NCI-H226 (cell line): ENCODE measurements at places on chromosomes 2 and 18.

DNA sequence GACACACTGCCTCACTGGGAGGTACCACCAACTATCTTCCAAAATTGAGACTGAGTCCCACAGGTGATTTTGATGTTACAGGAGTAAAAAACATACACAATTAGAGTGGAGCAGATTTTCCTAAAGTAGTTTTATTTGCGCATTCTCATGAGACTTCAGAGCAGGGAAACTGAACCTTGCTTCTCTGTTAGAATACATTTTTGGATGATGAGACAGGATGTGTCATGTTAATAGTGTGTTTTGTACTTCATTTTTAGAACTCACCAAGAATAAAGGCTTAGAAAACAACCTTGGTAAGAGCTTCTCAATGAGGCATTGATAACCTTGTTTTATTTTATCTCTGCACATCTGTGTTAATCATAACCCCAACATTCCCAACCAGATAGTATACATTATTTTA, 310.2 kb upstream of the GALNT5 start:
- DNase-seq: no peak

- DNase-seq: no peak
Measured at GRCh38 chr2:62870966-62871365, 165.5 kb downstream of the EHBP1 start.

- no peak for DNase-seq
Measured at GRCh38 chr2:228611171-228611570, 429.7 kb upstream of the SPHKAP start.

DNA sequence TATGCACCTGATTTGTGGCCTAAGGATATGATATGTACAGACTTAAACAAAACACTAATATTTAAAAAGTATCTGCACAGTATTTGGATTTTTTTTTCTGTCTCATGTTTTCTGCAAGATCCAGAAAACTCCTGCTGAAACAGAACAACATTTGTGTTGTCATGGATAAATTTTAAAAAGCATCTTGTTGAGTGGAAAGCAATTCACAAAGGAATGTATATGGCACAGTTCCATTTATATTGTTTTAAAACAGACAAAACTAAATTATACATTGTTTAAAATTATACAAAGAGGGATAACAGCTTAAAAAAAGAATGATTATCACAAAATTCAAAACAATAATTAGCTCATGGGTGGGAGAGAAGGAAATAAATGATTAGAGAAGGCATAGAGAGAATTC, 193.5 kb downstream of the PPP1R1C start:
- DNase-seq: no peak

- no peak for DNase-seq
Measured at GRCh38 chr2:88003074-88003755, 13.1 kb downstream of the RNU2-63P start.

DNA sequence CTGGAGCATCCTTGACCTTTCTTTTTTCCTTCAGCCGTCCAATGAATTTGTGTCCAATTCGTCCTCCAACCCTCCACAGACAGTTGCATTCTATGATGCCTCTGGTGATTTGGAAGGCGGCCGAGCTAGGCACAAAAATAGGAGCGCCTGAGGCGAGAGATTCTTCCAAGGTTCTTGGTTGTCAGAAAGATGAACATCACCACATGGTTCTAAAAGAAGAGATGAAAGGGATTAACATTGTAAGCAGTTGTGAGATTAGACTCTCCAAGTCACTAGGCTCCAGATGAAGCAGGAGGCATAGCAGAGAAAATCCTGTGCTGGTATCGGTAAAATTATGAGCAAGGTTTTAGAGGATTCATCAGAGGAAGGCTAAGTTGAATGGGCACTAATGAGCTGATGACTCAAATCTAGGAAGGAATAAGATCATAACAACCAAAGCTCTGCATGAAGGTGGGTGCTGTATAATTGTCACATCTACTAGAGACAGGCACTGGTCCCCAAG, 75.4 kb upstream of the MAP4K3 start:
- no peak for DNase-seq

DNA sequence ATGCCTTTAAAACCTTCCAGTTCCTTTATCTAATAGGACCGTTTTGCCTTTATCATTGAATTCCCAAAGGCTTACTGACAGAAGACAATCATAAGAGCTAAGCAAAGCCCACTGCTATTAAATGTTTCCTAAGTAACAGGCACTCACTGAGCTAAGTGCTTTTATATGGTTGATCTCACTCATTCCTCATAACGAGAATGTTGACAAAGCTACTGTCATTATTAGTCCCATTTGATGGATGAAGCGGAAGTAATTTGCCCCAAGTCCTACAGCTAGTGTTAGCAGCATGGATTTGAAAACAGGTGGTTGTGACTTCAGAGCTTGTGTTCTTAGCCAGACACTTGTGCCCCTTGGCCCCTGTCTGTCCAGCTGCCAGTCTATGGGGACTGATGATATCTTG, 134.8 kb upstream of the SERPINE2 start:
- no peak for DNase-seq

DNA sequence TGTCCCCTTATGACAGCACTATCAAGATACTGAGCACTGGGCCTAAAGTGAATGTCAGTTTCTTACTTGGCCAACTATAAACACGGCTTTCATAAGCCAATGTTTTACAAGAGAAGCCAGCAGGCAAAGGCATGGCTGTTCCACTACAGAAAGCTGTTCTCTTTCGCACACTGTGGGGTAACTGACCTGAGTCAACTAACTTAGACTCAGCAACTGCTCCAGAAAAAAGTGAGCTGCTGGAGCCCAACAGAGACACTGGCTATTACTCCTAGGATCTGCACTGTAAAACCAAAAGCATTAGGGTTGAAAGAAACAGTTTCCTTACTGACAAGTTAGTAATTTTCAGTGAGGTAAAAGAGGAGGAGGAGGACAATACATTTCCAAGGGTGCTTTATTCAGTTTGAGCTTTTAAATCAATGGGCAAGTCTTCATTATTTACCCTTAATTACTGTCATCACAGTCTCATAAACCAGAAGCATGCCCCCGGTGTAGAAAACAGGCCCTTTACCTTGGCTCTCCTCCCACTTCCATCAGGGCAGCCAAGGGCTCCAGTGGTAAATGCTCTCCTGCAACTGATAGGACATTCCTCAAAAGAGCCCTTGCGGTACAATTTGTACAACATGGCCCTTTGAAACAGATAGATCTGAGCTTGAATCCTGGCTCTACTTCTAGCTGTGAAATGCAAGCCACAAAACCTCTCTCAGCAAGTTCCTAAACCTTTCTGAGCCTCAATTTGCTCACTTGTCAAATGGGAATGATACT, 275.7 kb downstream of the PDE11A start:
- no peak for DNase-seq

DNA sequence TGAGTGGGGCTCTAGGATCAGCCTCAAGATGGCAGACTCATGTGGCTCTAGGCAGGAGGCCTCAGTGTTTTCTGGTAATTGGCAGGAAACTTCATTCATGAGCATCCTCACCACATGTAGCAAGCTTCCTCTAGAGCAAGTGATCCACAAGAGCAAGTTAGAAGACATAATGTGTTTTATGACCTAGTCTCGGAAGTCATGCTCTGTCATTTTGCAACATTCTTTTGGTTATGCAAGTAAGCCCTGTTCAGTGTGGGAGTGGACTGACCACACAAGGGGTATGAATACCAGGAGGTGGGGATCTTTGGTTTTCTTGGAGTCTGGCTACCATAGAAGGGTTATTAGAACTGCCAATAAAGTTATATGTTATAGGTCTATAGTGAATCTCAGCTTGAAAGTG, 66.8 kb upstream of the STK39 start:
- no peak for DNase-seq

- DNase-seq: no peak
Measured at GRCh38 chr2:237209885-237210284, 124.2 kb downstream of the COPS8 start.

- DNase-seq: no peak
Measured at GRCh38 chr2:191064590-191064989, 50.6 kb upstream of the STAT1 start.

DNA sequence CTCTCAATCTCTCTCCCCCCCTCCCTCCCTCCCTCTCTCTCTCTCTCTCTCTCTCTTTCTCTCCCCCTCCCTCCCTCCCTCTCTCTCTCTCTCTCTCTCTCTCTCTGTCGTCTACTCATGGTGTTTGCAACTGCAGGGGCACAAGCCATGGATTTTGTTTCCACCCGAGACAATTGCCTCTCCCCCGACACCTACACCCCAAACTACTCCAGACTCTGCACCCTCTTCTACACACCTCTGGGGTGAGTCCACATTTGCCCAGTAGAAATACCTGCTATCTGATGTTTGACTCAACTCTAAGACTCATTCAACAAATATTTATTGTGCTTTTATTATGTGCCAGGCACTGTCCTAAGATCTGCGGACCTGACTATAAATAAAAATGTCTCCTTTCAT, 93.7 kb downstream of the TMEM17 start:
- DNase-seq: peak; percentile 11

- DNase-seq: no peak
Measured at GRCh38 chr2:9152975-9153642, 53.5 kb upstream of the ASAP2 start.

GRCh38 chr2:23361152-23361551, 23.8 kb upstream of the KLHL29 start:
- DNase-seq: no peak

- no peak for DNase-seq
Measured at GRCh38 chr2:9907402-9907801, 44.1 kb upstream of the GRHL1 start.

- peak; percentile 28 for DNase-seq
Measured at GRCh38 chr2:15734674-15735483, 143.2 kb downstream of the DDX1 start.

DNA sequence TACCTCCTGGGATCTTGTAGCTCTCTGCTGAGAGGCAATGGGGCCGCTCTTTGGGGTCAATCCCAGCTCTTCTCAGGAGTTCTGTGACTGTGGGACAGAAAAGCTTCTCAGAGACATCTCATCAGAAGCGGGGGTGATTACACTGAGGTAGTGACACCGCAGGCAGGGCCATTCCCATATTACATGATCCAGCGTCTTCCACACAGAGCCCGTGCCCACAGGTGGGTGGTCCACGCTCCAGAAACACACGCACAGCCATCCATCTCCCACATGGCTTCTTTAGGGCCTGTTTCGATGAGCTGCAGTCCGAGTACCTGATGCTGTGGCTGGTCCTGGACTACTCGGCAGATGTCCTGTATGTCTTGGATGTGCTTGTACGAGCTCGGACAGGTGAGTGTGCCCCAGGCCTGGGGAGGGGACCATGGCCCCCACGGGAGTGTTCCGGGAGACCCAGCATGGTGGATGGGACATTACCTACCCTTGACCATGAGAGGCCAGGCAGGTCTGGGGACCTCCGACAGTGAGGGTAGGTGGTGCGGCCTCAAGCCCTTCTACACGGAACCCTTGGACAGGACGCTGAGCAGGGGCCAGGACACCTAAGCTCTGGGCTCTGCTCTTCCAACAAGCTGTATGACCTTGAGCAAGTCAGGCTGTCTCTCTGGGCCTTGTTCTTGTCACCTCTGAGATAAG, 45.5 kb downstream of the CNGA3 start:
- no peak for DNase-seq

DNA sequence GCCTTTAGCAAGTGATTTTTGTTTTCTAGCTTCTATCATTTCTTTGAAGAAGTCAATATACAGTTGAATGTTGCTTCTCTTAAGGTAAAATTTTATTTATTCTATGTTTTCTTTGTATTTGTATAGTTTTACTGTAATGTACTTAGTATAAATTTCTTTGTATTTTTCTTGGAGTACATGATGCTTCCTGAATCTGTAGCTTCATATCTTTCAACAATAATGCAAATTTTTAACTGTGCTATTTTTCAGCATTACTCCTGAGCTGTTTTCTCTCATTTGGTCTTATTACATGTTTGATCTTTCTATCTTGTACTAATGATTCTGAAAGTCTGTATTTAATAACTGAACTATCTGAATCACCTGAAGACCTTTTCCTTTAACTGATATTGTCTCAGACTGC, 253.9 kb upstream of the NXPH2 start:
- no peak for DNase-seq

GRCh38 chr2:193267496-193268002, 1072.8 kb upstream of the TMEFF2 start:
- no peak for DNase-seq

GRCh38 chr2:191051825-191052778, 38.1 kb upstream of the STAT1 start:
- peak; percentile 20 for DNase-seq

GRCh38 chr2:58304843-58305242, 63.7 kb upstream of the FANCL start:
- no peak for DNase-seq

GRCh38 chr2:64101141-64101591, 43.1 kb downstream of the PELI1 start:
- DNase-seq: no peak

- no peak for DNase-seq
Measured at GRCh38 chr2:218406949-218407618, 7.4 kb downstream of the CTDSP1 start.

DNA sequence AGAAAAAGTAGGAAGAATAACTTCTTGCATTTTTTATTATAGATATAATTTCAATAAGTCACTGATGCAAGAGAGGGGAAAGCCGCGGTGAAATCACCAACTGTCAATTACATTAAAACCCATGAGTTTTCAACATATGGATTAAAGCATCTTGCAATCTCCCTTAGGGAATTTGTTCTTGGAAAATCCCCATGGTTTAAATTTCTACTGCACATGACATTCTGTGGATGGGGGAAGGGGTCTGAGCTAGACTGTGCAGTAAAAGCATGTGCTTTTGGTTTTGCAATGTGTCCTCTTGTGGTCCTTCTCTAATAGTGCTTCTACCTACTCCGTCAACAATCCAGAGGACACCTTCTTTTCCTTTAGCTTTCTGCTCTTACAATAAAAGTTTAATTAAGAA, 894.0 kb downstream of the DCDC2C start:
- DNase-seq: no peak

DNA sequence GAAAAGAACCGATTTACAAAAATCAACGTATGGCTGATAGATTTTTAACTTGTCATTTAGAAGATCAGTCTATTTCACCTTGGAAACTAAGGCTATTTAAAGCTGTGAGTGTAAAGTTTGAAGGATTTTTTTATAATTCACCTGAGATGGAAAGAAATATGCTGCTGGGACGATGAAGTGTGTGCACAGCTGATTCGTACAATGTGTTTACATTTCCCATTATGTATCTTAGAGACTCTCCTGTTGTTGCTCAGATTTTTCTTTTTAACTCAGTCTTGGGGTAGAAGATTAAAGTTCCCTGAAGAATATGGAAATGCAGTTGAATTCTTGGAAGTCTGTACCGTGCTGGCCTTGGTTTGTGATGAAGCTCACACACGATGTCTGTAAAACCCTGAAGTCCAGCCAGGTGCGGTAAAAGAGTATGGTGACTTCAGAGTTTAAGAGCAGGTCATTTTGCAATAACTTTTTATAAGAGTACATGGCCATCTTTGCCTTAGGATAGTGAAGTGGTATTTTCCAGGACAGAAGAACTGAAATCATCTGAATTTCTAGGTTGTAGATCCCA, 250.1 kb downstream of the PRKCE start:
- no peak for DNase-seq
